LHCN-M2 (cell line): ENCODE measurements at places on chromosomes 4 and X.

GRCh38 chr4:54651050-54651449 lies 6.7 kb upstream of the KIT start:
- DNase-seq: no peak

- DNase-seq: peak; percentile 8
These were observed 88.4 kb downstream of the LRP2BP start for GRCh38 chr4:185307136-185307950.

DNA sequence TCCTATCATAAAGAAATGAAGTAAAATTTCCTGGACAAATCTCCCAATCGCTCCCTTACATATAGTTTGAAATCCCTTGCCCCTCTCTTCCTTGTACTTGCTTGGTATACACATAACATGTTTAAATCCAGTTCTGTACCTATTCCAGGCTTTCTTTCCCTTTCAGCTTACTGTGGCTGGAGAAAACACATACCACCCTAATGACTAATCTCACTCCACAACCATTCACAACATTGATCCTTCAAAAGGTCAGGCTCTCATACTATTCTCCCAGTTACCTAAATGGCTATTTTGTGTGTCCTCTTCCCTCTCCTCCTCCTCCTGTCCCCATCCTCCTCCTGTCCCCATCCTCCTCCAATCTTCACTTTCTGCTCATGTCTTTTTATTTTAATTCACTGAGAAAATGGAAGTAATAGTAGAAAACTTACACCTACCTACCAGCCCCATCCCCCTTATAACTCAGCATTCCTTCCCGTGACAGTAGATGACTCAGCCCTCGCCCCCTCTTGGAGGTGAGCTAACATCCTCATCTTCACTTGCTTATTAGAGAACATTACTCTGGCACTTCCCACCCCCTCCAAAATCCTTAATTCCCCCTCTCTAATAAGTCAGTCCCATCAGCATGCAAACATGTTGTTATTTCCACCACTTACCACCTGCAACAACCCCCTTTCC lies 77.5 kb downstream of the IL15 start:
- DNase-seq: peak; percentile 61

GRCh38 chrX:105006103-105006502 lies 214.4 kb downstream of the TEX13A start:
- no peak for DNase-seq

DNA sequence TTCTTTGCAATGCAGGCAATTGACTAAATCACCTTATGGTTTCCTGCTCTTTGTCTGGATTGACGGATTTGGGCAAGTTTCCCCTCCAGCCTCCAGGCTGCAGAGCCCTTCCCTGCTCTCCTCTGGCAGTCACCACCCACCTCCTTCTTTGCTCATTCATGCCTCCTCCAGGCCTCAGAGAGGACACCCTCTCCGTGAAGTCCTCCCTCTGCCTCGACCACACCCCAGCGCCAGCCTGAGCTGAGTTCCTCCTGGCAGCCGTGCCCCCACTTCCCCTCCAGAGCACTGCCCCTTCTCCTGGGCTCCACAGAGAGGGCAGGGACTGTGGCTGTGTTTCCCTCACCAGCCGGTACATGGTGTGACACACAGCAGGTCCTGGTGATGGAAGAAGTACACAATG lies 53.7 kb downstream of the DCTD start:
- no peak for DNase-seq

- peak; percentile 83 for DNase-seq
These were observed 359.6 kb upstream of the PITX2 start for GRCh38 chr4:110982486-110982885.

DNA sequence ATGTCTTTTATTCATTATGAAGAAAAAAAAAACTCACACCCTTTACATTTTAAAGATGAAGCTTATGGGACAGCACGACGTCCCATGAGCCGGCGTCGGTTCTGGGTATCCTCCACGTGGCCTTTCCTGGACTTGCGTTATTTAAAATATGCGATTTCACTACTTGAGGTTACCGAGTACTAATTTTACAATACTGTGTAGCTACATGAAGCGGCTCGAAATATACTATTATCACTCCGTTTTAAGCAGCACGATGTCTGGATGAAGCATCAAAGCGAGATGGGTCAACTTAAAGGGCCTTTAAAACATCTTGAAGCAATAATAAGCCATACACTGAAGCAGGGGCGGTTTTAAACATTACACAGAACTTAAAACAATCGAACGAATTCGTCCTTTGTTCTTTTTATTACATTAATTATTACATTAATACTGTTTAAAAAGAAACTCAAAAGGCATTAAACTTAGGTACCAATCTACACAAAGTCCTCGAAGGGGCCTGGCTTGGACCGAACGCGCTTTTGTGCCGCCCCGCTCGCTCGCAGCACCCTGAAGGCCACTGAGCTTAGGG lies 1.4 kb upstream of the KLF3 start:
- no peak for DNase-seq
